ENCODE measurements at places on chromosomes 11 and 22.

- DNase-seq, result no peak
These were observed 104.8 kb downstream of the C11orf58 start for GRCh38 chr11:16843294-16843693.

GRCh38 chr11:17580271-17580670 lies 33.2 kb downstream of the OTOG start:
- DNase-seq, result no peak

DNA sequence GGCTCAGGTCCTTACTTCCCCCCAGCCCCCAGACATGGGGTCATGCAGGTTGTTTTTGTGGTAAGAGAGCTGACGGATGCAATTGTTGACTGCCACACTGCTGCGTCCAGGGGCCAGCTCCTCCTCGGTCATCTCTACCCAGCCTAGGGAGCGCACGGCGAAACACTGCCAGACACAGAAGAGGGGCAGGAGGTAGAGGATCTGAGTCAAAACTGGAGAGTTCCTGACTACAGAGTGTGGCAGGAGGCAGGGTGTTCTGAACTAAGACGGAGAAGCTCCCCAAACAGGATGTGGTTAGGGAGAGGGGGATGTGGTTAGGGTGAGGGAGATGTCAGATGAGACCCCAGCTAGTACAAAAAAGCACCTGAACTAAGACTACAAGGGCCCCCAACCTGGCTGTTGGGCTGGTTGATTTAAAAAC lies 12.3 kb downstream of the SMPD1 start:
- DNase-seq, result peak; percentile 71

GRCh38 chr11:109085708-109086373 lies 336.1 kb upstream of the C11orf87 start:
- DNase-seq, result no peak

GRCh38 chr22:37010976-37011375 lies 8.3 kb downstream of the TST start:
- DNase-seq, result no peak

DNA sequence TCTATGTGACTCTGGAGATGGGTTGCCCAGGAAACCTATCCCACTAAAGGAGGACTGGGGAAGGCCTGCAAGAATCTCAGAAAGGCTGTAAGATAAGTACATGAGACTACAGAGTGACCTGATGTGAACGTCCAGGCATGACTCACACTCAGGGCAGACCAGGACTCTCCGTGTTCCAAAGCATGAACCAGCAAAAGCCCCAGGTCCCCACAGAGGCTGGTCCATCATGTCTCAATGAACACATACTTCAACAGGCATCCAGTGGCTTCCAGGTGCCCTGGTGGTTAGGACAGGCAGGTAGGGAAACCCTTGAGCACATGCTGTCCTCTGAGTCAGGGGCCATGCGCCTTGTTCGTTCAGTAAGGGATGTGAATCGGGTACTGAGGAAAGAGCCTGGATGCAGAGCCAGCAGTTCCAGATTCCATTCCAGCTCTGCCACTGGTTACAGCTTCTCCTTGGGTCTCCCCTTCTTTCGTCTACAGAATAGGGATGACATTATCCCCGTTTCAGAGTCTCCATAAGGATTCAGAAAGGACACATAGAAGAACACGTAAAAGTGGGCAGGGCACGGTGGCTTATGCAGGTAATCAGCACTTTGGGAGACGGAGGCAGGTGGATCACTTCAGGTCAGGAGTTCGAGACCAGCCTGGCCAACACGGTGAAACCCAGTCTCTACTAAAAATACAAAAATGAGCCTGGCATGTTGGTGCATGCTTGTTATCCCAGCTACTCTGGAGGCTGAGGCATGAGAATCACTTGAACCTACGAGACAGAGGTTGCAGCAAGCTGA lies 129.0 kb upstream of the TEAD1 start:
- no peak for DNase-seq

DNA sequence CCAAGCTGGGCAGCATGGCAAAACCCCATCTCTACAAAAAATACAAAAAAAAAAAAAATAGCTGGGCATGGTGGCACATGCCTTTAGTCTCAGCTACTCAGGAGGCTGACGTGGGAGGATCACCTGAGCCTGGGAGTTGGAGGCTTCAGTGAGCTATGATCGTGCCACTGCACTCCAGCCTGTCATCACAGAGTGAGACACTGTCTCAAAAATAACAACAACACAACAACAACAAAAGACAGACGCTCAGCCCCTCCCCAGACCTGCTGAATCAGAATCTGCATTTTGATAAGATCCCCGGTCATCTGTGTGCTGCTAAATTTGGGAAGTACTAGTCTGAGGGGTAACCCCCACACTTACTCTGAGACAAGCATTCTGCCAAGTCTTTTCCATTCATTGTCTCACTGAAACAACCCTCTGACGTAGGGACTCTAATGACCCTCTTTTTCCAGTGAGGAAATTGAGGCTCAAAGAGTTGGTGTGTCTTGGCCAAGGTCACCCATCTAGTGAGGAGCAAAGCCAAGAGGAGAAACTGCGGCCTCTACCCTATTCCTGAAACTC lies 7.5 kb downstream of the NEFH start:
- no peak for DNase-seq

GRCh38 chr11:95863486-95864140 lies 60.3 kb downstream of the MTMR2 start:
- no peak for DNase-seq

- no peak for DNase-seq
These were observed 53.3 kb downstream of the NTM start for GRCh38 chr11:131423688-131424087.

GRCh38 chr11:78138694-78139421 lies 568 bp downstream of the ALG8 start:
- no peak for DNase-seq

DNA sequence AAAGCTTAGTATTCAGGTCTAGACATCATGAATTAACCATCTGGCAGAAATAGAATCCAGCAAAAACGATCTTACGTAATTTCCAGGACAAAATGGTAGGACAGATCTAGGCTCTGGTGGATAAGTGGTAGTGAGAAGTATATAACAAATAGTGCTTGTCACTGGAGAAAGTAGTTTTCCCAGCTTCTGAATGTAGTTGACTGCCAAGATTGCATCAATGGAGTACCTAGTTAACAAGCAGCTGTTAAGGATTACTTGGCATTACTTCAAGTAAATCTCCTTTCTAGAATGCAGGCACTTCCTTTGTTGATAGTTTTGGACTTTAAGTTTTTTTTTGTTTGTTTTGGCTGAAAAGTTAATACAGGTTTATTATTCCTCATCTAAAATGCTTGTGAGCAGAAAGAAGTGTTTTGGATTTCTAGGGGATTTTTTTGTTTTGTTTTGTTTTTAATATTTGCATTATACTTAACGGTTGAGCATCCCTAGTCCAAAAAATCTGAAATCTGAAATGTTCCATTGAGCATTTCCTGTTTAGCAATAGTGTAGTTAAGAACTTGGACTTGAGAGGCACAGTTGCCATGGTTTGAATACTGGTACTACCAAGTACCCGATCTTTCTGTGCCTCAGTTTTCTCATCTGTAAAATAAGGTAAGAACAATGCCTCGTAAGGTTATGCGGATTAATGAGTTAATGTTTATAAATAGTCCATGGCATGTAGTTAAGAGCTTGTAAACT lies 20.3 kb downstream of the FAM118B start:
- no peak for DNase-seq

DNA sequence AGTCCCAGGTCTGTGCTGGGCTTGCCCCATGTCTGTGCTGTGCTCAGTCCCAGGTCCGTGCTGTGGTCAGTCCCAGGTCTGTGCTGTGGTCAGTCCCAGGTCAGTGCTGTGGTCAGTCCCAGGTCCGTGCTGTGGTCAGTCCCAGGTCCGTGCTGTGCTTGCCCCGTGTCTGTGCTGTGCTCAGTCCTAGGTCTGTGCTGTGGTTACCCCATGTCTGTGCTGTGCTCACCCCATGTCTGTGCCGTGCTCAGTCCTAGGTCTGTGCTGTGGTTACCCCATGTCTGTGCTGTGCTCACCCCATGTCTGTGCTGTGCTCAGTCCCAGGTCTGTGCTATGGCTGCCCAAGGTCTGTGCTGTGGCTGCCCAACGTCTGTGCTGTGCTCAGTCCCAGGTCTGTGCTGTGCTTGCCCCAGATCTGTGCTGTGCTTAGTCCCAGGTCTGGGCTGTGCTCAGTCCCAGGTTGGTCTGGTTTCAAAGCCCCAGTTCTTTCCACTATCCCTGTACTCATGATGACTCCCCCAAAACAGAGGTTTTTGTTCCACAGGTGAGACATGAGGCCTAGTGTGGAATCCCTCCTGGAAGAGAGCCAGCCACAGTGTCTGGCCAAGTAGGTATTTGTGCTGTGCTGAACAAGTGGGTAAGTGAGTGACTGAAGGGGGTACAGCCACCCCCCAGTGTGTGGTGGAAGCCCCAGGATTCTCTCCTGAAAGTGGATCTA lies 34.8 kb downstream of the IRAG1 start:
- DNase-seq, result no peak

- no peak for DNase-seq
These were observed 113.8 kb downstream of the ATXN10 start for GRCh38 chr22:45785458-45785857.

DNA sequence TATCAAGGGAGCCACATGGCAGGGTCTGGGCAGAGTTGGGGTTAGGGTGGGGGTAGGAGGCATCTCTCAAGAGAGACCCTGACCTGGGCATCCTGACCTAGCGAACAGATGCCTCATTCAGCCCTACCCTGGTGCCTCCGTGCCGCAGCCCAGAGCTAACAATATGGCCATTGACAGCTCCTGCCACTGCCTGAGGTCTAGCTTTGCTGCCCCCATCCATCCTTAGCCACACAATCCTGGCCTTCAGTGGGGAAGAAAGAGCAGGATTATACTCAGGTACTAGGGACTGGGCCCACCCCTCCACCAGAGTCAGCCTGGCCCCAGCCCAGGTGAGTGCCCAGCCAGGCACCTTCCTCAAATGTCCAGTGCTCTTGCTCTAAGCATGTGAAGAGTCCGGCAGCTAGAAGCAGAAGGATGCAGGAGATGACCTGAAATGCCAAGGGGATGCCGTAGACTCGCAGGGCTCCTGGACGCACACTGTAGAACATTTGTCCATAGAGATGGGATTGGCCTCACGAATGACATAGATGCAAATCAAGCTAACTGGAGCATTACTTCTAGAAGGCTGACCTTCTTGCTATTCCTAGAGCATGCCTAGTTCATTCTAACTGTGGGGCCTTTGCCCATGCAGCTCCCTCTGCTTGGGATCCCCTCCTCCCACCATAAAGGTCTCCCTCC lies 13.3 kb upstream of the SERPINH1 start:
- no peak for DNase-seq

DNA sequence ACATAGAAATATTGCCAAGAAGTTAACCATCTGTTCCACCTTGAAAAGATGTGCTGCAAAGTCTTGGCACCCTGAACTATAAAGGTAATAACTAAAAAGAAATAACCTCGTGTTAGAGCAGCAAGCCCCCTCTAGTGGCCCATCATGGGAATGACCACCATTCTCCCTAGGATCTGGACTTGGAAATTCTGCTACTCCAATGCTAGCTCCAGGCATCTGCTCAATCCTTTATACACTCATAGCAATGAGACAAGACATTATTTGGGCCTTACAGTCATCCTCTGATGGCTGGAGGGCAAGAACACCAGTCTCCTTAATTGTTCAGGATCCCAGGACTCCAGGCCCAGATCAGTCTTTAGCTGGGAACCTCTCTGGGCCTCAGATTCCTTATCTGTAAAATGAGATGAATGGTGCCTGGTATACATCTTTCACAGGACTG lies 76.0 kb downstream of the CWC15 start:
- DNase-seq, result no peak

DNA sequence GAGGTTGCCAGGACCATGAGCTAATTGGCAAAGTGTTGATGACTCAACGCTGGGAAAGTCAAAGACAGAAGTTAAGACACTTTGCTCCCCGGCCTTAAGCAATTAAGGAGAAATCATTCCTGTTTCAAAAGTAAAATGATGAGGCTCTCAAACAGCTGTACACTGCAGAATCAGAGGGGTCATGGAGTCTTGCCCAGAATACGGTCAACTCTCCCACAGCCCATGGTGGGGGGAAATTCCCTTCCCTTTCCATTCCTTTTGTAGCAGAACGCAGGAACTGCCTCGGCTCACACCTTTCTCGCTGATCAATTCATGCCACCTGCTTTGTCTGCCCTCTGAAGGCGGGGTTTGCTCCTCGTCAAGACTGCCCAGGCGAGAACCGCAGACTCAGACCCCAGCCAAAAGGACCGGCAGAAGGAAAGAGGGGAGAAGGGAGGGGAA lies 52.8 kb downstream of the MN1 start:
- no peak for DNase-seq

DNA sequence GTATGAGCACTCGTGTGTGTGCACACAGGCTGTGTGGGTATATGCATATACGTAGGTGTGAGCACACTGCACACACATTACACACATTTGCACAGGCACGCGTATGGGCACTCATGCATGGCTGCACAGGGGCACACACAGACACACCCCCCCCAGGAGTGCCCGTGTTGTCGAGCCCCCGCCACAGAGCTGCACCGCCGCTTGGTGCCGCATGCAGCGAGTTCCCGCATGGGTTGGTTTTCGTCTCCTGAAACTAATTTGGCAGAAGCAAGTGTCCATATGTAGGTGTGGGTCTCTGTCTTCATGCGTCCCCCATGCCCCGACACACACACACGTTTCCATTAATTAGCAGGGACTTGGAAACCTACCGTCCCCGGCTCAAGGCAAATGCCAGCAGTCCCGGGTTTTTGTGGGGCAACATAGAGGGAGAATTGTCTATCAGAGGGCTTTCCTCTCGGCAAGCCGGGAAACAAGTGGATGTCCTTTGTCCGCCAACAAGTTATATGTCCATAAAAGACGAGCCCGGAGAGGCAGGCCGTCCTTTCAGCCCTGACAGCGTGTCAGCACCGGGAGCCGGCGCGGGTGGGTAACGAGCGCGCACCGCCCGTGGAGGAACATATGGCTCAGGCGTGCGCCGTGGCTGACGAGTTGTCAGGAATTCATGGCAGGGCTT lies 1291.7 kb downstream of the BRD1 start:
- DNase-seq, result no peak

GRCh38 chr11:13136272-13136596 lies 127.1 kb downstream of the RASSF10 start:
- DNase-seq, result no peak

DNA sequence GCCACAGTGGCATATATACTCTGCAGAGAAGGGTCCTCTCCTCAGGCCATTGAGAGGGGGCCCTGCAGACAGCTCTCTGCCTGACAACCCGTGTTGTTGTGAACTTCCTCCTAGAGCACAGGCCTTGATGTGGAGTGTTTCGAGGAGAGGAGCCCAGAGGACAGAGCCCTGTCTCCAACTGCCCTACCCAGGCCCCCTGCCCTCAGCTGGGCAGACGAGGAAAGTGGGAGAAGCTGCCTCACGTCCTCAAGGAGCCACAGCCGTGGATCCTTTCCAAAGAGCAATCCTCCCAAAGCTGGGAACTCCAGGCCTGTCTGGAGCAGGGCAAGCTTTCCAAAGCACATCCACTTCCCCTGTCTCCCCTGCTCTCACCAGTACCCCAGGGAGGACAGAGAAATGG lies 10.7 kb downstream of the LMO1 start:
- DNase-seq, result no peak

DNA sequence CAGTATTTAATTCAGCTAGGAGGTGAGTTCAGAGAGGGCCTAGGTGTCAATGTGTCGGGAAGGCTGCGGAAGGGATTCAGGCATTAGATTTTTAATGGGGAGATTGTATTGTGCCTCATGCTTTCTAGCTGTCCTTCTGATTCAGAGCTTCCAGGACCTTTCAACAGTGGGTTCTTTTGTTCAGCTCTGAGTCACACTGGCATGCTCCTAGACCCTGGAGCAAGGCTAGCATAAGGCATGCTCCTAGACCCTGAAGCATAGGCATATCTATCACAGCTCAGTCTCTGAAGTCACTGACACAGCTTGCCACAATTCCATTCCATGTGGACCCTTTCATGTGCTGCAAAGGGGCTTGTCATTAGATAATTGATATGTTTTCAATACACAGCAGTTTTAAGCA lies 396.9 kb downstream of the RAB38 start:
- no peak for DNase-seq
